ENCODE measurements at places on chromosomes 5 and 9. TPM values are rescaled to one million over a fixed set of nuclear protein-coding genes. Genes with fewer than 3 reads are reported as not detected.

The AK8 gene
- 4.4 TPM for polyA plus RNA-seq

The FST gene
- polyA plus RNA-seq: 2.7 TPM

The PTGDS gene
- 304 TPM for polyA plus RNA-seq

The IFNA2 gene
- not detected for polyA plus RNA-seq

The TXNDC8 gene
- not detected for polyA plus RNA-seq

The KIAA0825 gene
- polyA plus RNA-seq: 4.1 TPM
